ENCODE measurements at places on chromosomes 12 and 14. TPM values are rescaled to one million over a fixed set of nuclear protein-coding genes. Genes with fewer than 3 reads are reported as not detected.

Gene PTPN11
- 46.0 TPM for total RNA-seq

Gene FUT8
- total RNA-seq: 13.4 TPM

Gene ATP2B1
- total RNA-seq: 32.9 TPM

Gene PLA2G1B
- not detected for total RNA-seq

Gene CLEC9A
- total RNA-seq: not detected

Gene KRT85
- total RNA-seq: not detected

Gene ACTR10
- total RNA-seq: 31.4 TPM

Gene ESRRB
- total RNA-seq: not detected

Gene POLR3B
- 5.5 TPM for total RNA-seq

Gene CAMKK2
- 34.9 TPM for total RNA-seq

Gene SYCP3
- not detected for total RNA-seq

Gene LGMN
- 51.0 TPM for total RNA-seq

Gene BIN2
- total RNA-seq: not detected

Gene NANOG
- not detected for total RNA-seq

Gene ART4
- total RNA-seq: 2.1 TPM

Gene KRT75
- not detected for total RNA-seq

Gene PITPNM2
- 7.6 TPM for total RNA-seq

Gene ORMDL2
- 62.7 TPM for total RNA-seq

Gene PLEKHD1
- 0.06 TPM for total RNA-seq

Gene ITGB7
- 0.49 TPM for total RNA-seq

Gene TAS2R43
- not detected for total RNA-seq

Gene OAS3
- total RNA-seq: 18.8 TPM

Gene SLC6A15
- 45.9 TPM for total RNA-seq

Gene PTPN6
- 3.2 TPM for total RNA-seq

Gene TMED10
- 250 TPM for total RNA-seq

Data from bladder microvascular endothelial cell (primary cell).